ENCODE measurements at places on chromosomes 1 and 21. TPM values are rescaled to one million over a fixed set of nuclear protein-coding genes. Genes with fewer than 3 reads are reported as not detected.

DNA sequence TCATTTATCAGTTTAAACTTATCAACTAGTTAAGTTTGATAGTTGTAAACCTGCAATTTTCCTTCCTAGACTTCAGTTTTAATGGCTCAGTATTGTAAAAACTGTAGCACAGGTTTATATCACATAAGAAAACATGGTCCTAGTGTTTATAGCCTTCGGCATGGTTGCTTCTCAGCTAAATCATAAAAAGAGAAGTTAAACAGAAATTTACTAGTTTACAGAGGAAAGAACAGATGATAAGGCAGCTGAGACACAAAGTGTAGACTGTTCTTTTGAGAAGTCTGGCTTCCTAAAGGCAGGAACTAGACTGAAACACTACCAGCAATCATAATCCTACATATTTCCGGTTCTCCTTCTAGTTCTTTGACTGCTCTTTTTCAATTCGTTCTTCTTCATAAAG, 39.8 kb downstream of the WNT2B start:
- peak; percentile 47 for DNase-seq

GRCh38 chr1:26826261-26827105, at the start of gene ZDHHC18:
Gene ZDHHC18, plus strand, starts transcription at chr1:26826688. Its CDS starts 117 bp downstream, at chr1:26826805.
- peak; percentile 77 for DNase-seq

Gene LMOD1
- 2.5 TPM for polyA plus RNA-seq

Gene ZNF683
- polyA plus RNA-seq, result not detected

Gene IGSF3
- 44.8 TPM for polyA plus RNA-seq

Measured in small intestine (tissue), 16 donors.